ENCODE measurements at places on chromosomes 11 and 22.

- DNase-seq, result no peak
These were observed 7.9 kb downstream of the ASPHD2 start for GRCh38 chr22:26436903-26437515.

- no peak for DNase-seq
These were observed 79.7 kb upstream of the KCNQ1OT1 start for GRCh38 chr11:2779499-2779980.

DNA sequence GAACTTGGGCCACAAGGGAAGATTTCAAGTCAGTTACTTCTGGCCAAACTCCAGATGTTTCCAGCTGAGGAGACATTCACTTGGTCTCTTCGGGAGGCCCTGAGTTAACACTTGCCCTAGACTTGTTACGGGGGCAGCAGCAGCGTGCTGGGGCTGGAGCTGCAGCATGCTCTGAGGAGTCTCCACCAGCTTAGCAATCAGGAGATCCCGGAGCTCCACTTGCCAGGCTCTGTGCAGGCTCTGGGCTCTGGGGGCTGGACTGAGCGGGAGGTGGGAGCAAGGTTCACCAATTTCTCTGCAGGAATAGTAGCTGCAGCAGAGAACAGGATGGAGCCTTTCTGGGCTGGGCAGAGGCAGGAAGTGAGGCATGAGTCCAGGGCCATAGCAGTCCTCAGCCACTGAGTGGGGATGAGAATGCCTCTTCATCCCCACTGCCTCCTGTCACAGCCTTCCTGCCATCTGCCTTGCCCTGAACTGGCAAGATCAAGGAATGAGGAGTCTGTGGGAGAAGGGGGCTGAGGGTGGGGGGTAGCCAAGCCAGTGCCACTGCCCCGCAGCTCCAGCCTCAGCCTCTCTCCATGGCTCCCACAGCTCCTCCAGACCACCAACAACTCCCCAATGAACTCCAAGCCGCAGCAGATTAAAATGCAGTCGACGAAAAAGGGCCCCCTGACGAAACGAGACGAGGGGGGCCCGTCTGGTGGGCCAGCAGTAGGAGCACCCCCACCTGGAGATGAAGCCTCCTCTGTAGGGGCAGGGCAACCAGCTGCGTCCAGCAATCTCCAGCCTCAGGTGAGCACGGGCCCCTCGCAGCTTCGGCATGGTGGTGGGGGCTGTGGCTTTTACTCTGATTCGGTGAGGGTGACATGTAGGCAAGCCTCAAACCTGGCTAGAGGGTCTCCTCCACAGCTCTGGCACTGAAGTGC lies 23.4 kb downstream of the GTPBP1 start:
- no peak for DNase-seq

GRCh38 chr11:33685082-33685481 lies 15.5 kb downstream of the C11orf91 start:
- no peak for DNase-seq

- no peak for DNase-seq
These were observed 92.5 kb upstream of the CARD18 start for GRCh38 chr11:105232021-105232420.

GRCh38 chr11:62689421-62690183 lies at the start of gene LRRN4CL:
Gene LRRN4CL, minus strand, starts transcription at chr11:62689530. Its CDS starts 1,022 bp downstream, at chr11:62688508.
- DNase-seq, result peak; percentile 86

GRCh38 chr22:35555483-35555890 lies 14.9 kb downstream of the RASD2 start:
- DNase-seq, result peak; percentile 43

- DNase-seq, result no peak
These were observed 139.8 kb upstream of the SNX19 start for GRCh38 chr11:131056036-131056435.

- no peak for DNase-seq
These were observed 103.6 kb upstream of the OR9G4 start for GRCh38 chr11:56852131-56852530.

DNA sequence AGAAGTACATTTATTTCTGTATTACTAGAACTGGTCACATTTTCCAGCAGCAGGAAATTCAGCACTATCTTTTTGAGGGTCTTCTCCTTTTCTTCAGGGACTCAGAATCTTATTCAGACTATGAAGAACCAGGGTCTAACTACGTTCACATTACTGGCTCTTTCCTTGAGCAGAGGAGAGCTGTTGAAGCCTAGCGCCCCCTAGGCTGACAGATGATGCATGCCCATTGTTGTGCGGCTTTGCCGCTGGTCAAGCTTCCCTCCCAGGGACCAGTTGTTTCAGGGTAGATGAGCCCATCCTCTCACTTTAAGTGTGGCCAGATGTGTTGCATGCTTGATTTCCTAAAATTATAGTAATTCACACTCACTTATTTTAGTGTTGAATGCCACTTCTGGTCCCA lies 168.2 kb upstream of the PDGFD start:
- no peak for DNase-seq

- peak; percentile 64 for DNase-seq
These were observed 7.4 kb downstream of the NDUFV1 start for GRCh38 chr11:67613960-67614715.

DNA sequence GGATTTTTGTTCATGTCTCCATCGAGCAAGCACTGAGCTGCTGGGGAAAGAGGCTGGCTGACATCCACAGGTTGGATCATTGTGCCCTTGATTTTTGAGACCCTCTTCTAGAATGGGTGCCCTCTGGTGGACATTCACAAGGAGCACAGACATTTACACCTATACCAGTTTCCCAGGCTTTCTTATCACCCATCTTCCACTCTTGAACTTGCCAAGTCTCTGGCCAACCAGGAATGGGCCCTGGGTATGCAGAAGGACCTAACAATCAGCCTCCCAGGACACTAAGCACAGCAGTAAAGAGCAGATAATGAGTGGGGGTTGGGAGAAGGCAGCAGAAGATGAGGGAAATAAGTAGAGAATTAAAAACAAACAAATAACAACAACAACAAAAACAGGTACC lies 5.7 kb upstream of the INTS4 start:
- DNase-seq, result peak; percentile 83

DNA sequence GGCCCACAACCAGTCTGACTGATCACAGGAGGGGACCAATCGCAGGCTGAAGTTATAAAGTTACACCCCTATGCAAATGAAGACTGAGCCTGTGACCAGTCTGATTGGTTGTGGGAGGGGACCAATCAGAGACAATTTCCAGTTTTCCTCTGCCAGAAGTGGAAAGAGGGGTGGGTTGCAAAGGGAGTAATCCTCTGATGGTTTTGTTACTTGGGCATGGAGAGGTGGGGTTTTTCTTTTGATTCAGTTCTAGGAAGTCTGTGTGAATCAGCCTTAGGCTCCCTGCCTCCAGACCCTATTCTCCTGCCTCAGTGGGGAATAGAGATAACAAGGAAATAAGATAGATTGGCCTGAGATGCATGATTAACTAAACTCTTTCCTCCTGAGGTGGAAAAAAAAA lies 9.9 kb downstream of the OR6M1 start:
- DNase-seq, result no peak

DNA sequence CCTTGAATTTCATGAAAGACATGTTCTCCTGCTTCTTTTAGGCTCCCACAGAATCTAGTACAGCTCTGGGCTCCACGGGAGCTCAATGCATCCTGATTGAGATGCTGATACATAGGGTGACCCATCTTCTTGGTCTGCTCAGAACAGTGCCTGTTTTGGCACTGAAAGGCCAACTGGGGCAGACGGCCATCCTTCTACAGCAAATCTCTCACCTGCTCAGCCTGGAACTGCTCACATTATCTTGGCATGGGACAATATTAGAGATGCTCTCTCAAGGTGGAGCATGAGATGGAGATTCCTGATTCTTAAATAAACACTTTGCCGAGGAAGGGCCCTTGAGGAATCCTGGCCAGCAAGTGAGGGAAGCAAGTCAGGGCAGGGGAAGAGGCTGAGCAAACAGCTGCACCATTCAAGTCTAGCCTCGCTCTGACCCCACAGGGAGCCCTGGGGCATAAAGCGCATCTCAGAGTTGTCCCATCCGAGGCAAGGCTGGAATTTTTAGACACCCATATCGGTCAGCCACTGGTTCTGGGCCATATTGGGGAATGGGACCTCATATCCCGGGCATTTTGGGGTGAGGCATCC lies 58.4 kb upstream of the CSNK2A3 start:
- no peak for DNase-seq

GRCh38 chr22:36936362-36937116 lies 23.1 kb downstream of the CSF2RB start:
- no peak for DNase-seq

DNA sequence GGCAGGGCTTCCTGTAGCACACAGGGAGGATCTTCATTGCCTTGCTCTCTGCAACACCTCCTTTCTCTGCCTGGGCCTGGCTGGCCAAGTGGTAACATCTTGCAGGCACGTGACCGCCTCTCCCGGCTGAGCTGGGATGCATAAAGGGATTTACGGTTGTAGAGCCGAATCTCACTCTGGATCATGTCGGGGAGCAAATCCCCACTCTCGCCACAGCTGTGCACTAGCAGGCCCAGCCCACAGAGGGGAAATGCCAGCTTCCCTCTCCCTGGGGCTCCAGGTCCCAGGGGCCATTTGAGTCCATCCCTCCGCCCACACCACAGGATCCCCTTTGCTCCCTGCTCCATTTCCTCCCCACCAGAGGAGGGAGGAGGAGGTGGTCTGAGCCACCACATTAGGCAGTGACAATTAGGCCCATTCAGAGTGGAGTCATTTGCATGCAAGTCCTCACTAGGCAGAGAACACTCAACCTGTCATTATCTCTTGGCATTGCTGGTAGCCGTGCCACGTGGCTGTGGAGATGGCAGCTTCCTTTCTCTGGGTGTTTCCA lies 196.7 kb downstream of the DSCAML1 start:
- DNase-seq, result no peak

DNA sequence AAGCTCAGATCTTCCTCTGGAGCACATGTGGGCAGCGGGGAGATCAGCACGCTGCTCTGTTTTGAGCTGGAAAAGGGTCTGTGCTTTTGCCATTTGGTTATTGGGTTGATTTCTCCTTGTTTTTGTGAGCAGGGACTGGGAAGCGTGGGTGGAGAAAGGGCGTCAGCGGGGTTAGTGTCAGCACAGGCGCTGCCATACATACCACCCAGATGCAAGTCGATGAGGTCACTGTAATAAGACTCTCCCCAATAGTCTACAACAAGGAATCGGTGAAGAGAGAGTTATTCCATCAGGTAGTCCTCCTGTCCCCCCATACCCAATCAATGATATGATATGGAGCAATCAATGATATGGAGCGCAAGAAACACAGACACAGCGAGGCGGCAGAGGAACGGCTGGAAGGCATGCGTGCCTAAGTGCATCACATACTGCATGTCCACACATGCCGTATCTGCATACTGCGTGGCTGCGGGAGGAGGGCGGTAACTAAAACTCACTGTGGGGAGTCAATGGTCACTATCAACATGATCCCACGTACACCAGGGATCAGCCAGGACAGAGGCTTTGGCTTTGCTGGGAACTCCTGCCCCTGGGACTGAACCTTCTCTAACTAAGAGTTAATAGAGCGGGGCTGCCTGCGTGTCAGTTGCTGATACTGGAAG lies 29.5 kb upstream of the BID start:
- no peak for DNase-seq

GRCh38 chr11:73258104-73259035 lies 13.8 kb upstream of the P2RY6 start:
- no peak for DNase-seq

DNA sequence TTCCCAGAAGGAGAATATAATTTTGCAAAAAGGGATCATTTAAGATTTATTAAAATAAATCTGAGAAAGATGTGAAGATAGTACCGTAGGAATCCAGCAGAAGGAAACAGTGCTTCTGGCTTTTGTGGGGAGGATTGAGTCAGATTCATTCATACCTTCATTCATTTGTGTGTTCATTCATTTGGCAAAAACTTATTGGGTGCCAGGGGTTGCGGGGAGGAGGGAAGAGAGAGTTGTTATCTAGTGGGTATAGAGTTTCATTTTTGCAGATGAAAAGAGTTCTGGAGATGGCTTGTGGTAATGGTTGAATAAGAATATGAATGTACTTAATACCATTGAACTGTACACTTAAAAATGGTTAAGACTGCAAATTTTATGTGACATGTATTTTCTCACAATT lies 31.1 kb downstream of the BMAL1 start:
- DNase-seq, result no peak

DNA sequence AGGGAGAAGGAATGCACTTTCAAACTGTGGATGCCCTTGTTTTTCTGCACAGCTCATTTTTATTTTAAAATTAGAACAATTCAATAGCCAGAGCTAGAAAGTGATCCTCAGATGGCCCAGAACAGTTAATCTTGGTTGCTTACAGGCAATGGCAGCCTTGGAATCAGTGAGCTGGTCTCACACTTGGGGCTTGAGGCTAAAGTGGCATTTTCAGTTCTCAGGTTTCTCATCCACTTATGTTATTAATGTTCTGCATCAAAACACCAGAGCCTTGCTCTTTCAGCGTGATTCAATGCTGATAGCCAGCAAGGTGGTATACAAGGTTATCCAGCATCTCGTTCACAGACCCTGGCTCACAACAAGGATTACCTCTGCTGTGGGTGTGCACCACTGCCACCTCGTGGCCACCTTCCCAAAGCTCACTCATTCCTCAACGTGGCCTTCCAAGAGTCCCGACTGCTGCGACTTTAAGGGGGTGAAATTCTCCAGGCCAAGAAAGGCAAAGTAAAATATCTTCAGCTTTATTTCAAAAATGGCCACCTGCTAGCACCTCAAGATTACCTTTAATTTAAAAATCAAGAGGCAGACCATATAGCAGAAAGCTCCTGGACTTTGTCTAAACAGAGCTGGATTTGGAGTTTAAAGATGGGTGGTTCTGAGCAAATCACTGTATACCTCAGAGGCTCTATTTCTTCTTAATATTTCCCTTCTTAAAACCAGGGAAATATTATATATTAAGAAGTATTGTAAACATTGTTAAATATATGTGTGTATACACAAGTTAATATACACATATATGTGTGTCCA lies 34.2 kb upstream of the FSHB start:
- DNase-seq, result peak; percentile 83

GRCh38 chr11:76601272-76601671 lies 69.3 kb downstream of the LRRC32 start:
- no peak for DNase-seq

DNA sequence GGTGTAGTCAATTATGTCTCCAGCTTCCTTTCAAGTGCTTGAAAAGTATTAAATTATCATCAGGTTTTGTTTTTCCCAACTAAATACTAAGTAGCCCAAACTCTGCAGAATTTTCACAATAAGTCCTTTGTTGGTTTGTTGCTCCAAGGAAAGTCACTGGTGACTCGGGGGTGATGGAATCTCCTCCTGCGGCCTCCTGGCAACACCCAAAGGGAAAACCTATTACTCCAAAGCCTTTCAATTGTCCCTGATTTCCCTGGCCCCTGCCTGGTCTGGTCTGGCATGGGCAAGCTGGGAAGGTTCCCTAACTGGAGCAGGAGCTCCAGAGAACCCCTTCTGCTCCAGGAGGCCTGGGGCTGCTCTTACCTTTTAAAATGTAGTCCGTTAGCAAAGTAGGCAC lies 47.9 kb downstream of the FEZ1 start:
- peak; percentile 86 for DNase-seq

DNA sequence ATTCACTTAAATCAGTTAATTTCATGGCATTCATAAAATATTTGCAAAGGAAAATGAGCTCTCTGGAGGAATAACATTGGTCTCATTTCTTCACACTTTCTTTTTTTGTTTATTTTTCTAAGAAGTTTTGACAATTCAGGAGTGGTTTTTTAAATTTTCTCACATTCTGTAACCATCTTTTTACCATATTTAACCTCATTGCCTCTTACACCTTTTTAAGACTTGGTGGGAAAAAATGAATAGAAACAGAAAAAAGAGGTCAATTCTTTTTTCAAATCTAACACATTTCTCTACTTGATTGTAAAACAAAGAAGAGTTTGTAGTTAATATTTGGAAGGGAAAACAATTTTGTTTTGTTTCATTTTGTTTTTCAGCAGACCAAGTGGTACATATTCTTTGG lies 1034.7 kb upstream of the RAG2 start:
- no peak for DNase-seq

- peak; percentile 64 for DNase-seq
These were observed 88.1 kb downstream of the RELT start for GRCh38 chr11:73464347-73464746.
